ENCODE measurements at places on chromosomes 1 and 21.

DNA sequence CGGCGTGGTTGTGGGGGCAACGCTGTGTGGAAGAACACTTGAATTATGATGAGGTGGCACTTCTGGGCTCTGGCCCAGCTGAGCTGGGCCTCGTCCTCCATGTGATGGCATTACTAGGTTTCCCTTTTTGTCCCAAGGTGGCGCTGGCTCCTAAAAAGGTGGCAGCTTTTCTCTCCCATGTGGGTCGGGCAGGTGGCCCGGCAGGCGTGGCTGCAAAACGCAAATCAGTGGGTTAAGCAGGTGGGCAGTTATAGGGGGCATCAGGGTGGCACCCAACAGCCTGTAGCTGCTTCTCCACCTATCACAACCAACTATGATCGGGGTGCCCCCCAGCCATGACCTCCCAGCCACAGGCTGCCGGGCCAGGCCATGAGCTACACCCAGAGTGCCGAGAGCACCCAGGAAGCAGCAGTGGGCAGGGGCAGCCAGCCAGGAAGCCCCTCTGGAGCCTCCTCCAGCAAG is 59.6 kb downstream of the KCNAB2 start:
- no peak for DNase-seq

DNA sequence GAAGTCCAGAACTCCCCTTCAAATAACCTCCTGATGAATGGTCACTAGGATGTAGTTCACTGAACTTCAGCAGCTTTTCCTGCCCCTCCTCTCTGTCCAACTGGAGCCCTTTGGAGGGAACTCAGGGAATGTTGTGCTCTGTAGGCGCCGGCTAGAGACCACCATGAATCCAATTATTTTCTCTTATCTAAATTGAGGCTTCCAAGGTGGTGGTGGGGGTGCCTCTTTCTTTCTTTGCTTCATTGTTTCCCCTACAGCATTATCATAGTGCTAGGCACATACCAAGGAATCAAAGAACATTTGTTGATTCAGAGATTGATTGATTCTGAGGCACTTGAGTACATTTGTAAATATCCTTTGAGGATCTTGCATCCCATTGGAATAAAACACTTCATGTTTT is 426.6 kb upstream of the PLXNA2 start:
- no peak for DNase-seq

DNA sequence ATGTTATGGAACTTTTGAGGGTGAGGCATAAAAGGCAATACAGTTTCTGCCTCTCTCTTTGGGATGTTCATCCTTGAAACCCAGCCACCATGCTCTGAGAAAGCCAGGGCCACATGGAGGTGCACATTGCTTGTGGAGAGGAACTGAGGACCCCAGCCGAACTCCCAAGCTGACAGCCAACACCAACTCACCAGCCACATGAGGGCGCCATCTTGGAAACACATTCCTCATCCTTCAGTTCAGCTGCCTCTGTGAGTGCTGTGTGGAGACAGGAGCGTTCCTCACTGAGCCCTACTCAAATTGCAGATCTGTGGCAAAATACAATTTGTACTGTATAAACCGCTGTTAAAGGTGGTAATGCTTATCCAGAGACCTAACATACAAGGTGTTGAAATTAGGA is 137.5 kb downstream of the GABPA start:
- peak; percentile 25 for DNase-seq

DNA sequence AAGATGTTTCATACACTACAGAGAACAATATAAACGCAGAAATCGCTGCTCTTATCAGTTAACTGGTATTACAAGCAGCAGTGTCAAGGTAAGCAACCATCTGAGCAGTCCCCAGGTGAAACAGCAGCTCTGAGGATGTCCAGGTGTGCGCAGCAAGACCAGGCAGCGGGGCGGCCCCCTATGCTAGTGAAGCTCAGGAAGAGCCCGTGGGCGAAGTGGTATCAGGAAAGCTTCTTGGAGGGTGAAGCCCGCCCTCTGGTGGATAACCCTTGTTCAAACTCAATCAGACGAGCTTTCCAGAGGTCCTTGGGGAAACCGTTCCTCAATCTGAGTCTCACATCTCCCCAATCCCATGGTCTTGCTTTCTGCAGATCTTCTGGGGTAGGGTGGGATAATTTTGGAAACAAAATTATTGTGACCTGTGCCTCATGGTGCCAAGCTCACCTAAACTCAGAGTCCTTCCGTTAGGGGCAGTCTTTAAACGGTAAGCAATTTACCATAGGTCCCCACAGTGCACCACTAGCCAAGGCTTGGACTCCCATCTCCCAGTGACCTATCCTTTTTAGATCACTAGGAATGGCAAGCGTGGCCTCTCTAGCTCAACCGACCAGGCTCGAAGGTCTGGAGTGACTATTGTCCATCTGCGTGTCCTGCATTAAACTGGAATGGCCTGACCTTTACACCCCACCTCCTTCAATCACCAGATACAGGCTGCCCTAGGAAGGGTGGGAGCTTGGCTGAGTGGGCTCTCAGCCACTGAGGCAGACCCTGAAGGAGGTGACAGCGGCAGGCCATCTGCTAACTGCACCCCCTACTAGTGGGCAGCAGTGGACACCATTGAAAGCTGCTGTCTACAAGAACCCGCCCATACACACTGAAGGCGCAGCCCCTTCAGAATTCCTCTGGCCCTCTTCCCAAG is 13.6 kb upstream of the FAM110D start:
- DNase-seq = peak; percentile 84

- no peak for DNase-seq
Observed at GRCh38 chr21:31880816-31881215, 8.0 kb downstream of the HUNK start.

- peak; percentile 40 for DNase-seq
Observed at GRCh38 chr1:153795330-153795837, 20.2 kb downstream of the SLC27A3 start.

DNA sequence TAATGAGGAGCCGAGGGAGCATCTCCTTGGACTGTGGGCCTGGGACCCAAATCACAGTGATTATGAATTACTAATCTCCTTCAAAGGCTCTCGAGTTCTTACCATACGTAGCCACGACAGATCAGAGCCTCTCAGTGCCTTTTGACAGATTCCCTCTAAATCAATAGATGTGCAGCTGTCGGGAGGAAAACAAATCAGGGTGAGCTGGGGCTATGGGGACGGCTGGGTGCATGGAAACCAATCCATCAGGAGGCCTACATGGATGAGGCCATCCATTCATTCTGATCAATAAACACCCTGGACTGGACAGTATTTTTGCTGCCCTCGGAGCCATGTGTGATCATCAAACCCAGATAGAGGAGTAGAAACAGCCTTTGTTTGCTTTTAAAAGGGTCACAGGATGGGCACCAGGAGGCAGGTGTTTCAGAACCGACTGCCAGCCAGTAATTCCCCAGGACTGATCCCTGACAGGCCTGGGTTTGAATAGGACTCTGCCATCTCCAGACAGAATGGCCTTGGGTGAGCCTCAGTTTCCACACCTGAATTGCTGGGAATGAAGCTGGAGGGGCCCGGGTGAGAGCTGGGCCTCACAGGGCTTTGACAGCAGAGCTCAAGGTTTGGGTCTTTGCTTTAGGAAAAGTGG is 532.8 kb downstream of the MATN1 start:
- DNase-seq = peak; percentile 79

- no peak for DNase-seq
Observed at GRCh38 chr21:21025742-21026141, 27.5 kb downstream of the NCAM2 start.

GRCh38 chr1:71592646-71593274 is 511.9 kb upstream of the ZRANB2 start:
- no peak for DNase-seq

- DNase-seq = no peak
Observed at GRCh38 chr1:85379203-85380136, 85.5 kb downstream of the DDAH1 start.

- DNase-seq = no peak
Observed at GRCh38 chr1:87953121-87953520, 624.4 kb downstream of the LMO4 start.

GRCh38 chr1:224781800-224782199 is 147.7 kb upstream of the DNAH14 start:
- DNase-seq = no peak

GRCh38 chr1:233216009-233216408 is 79.5 kb downstream of the PCNX2 start:
- DNase-seq = no peak

DNA sequence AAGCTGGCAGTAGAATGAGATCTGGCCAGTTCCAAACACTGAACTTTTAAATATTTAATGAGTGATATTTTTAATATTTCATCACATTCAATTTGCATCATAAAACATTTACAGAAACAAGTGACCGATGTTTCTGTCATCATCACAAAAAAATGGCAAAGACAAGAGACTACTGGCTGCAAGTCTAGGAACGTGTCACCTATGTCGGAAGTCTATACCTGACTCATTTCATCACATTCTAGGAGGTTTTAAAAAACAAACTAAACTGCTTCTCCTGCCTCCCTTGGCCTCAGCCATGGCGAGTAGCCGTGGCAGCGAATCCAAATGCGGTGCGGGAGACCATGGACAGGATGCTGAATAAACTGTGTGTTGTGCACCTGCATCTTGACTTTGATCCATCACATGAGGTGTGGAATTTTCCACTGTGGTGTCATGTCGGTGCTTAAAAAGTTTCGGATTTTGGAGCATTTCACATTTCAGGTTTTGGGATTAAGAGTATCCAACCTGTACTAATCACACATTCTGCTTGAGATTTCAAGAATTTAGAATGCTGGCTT is 43.1 kb downstream of the CLSTN1 start:
- DNase-seq = no peak

DNA sequence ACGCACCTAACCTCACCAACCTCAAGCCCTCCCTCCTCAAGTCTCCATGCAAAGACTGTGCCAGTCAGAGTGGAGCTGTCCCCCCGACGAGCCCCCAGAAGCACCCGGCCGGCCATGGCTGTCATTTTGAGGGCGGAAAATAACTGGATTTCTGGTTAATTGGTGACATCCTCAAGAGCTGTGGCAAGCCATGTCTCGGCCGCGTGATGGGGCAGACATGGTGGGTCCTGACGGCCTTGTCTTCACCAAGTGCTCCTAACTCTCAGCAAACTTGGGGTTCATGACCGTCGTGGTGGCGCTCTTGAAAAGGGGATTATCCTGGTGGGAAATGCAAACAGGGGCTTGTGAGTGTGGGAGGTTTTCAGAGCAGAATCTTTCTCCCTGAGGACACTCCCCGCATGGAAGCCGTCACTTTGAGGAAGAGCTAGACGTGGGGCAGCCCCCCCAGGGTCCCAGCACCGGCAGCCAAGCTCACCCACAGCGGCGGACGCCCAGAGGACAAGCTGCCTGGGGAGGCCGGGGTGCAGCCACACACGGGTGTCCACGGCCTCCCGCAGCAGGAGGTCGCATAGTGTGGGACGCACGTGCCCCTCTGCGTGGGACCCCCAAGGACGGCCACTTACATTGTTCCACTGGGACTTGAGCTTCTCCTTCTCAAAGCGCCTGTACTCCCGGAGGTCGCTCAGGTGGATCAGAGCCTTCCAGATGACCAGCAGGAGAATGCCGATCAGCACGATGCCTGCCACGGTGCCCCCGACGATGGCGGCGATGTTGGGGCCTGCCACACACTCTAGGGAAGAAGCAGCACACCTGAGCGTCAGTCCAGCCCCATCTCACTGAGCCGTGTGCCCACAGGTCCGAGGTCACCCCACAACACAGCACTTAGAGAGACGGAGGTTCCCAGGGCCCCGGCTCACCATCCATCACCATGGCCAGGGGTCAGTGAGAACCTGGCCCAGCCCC is 12.9 kb upstream of the PTTG1IP start:
- no peak for DNase-seq

DNA sequence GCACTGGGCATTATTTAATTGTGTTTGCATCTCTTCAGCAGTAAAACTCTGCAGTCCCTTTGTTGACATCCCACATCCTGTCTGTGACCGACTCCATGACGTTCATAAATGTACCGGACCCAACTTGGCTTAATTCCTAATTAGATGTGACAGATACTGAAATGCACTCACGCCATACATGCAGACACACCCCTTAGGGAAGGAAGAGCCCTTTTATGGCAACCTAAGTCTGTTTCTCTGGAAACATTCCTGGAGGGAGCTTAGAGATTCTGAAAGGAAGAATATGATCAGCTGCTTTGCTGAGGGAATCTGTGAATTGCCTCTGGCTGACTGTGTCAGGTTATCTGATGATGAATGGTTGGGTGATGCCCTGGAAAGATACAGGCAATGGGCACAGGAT is 33.4 kb downstream of the ADAMTS5 start:
- DNase-seq = no peak

DNA sequence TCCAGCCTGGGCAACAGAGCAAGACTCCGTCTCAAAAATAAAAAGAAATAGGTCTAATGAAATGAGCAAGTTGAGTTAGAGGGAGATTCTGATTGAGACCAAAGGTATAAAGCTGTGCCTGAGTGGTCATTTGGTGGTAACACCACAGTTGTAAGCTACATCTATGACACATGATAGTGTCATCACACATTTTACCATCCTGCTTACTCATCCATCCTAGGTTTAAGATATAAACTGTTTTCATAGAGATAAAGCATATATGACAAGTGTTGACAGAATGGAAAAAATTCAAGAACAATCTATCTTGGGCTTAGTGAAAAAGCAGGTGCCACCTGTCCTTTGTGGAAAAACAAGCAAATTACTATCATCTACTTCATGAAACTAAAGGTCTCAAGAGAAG is 7.1 kb upstream of the CFAP141 start:
- no peak for DNase-seq

DNA sequence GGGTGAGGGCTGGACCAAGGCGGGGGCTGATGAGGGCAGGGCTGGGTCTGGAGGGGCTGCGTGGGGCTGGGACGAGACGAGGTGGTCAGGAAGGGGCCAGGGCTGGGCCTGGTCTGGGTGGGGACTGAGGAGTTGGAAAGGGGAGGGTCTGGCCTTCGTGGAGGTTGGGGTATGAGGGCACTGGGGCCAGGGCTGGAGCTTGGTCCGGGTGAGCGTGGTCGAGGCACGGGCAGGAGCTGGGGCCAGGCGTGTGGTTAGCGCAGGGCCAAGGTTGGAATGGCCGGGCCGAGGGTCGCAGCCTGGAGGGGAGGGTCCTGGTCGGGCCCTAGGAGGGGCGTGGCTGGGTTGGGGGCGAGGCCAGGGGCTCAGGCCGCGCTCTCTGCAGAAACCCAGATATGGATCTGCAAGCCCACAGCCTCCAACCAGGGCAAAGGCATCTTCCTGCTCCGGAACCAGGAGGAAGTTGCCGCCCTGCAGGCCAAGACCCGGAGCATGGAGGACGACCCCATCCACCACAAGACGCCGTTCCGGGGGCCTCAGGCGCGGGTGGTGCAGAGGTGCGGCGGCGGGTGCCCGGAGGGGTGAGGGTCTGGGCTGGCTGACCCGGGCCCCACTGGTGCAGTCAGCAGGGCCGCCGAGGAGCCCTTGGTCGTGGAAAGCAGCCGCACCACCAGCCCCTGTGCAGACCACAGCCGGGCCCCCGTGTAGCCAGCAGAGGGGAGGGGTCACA is 9.0 kb downstream of the TTLL10 start:
- DNase-seq = no peak

DNA sequence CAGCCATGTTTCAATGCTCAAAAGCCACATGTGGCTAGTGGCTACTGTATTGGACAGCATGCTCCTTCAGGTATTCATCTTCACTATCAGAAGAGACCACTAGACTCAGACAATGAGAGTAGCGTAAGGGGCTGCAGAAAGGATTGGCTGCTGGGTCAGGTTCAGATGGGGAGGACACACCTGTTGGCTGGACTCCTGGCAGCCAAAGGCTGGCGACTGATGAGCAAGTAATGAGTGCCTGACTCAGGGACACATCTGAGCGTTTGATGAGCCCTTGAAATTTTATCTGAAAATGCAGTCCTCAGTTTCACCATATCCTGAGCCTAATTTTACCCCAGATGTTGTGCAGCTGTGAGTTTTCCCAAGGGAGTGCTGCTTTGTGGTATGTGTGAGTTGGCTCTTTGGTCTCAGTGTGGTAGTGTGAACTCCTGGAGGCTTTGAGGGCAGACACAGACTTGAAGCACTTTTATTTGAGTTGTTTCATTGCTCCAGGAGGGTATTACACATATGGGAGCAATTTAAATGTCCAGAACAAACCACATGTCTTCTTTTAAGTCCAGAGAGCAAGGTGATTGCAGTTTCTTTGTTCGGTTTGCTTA is 9.6 kb downstream of the ST6GALNAC3 start:
- no peak for DNase-seq

Measured in WERI-Rb-1 (cell line).